HFFc6 (cell line): ENCODE measurements at places on chromosomes 13 and 19.

DNA sequence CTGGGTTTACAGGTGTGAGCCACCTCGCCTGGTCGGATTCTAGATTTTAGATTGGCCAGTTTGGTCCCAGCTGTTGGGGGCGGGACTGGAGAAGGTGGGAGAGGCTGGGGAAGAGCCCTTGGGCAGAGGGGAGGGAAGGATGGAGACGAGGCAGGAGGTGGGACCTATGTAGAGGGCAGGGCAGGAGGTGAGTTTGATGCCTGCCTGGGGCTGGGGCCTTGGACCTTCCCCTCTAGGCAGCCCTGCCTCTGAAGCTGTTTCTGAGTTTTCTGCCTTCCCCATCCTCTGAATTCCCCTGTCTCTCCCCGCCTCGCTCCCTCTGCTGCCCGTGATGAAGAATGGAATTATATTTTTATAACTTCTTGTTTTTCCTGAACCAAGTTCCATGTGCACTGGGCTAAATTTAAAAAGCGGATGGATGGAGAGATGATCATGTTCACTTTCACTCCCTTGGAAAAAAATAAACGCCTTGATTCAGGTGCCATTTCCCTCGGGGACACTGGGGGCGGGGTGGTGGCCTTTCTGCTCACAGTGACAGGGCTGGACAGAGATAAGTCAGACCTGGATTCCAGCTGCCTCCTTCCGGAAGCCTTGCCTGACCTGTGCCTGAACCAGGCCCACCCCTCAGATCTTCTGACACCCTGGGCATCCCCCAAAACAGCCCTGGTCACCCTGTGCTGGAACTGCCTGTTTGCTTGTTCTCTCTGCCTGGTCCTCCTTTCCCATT lies 16.5 kb upstream of the TNFAIP8L1 start:
- peaks cover 24% of the 10 kb centered on the region for H3K27me3 ChIP-seq
- no peaks in the 10 kb centered on the region for H3K36me3 ChIP-seq
- no peak for DNase-seq
- H3K27ac ChIP-seq: no peak overlapping the region
- no peak overlapping the region for H3K4me3 ChIP-seq
- 0 out of 2 replicates have a peak, but pooled peaks cover 5% of the 10 kb centered on the region for H3K4me1 ChIP-seq

DNA sequence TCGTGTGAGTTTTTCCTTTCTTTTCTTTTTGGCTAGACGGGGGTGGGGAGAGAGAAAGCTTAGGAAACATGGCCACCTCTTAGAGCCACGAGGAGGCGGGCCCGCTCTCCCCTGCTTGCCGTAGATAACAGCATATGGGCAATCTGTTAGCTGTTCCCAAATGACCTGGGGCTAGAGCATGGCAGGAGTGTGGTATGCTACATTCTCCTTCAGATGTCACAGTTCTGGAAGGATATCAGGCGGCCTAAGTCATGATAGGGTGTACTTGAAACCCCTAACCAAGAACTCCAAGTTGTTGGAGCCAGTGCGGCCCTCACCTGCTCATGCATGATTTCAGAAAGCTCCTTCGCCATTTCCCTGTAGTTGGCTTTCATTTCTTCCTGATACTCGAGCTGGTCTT lies 44.3 kb upstream of the SLC15A1 start:
- no peaks in the 10 kb centered on the region; the same call in 1 of the 2 replicates for H3K27me3 ChIP-seq
- peaks cover 25% of the 10 kb centered on the region for H3K4me1 ChIP-seq
- H3K36me3 ChIP-seq: peaks cover 34% of the 10 kb centered on the region
- no peak for DNase-seq

- no peak overlapping the region for H3K4me3 ChIP-seq
- H3K27me3 ChIP-seq: no peaks in the 10 kb centered on the region
- no peaks in the 10 kb centered on the region; the same call in 1 of the 2 replicates for H3K4me1 ChIP-seq
- H3K36me3 ChIP-seq: no peaks in the 10 kb centered on the region
These were observed 1255.9 kb upstream of the MIR17HG start for GRCh38 chr13:90091611-90092010.

DNA sequence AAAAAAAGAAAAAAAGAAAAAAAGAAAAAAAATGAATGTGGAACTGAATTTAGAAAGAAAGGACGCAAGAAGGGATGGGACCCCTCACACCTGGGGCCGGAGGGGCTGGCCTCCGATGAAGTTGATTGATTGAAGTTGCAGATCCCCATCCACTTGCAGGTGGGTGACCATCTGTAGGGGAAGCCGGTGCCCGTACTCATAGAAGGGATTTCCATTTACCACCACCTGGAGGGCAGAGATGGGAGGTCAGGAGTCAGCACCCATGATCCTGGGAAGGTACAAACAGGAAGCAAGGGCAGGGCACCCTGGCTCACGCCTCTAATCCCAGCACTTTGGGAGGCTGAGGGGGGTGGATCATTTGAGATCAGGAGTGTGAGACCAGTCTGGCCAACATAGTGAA lies 6.4 kb downstream of the LGALS4 start:
- no peak overlapping the region for H3K4me3 ChIP-seq
- H3K27me3 ChIP-seq: no peaks in the 10 kb centered on the region; the same call in none of the 2 replicates
- no peak for DNase-seq
- no peaks in the 10 kb centered on the region for H3K36me3 ChIP-seq
- peaks cover 5% of the 10 kb centered on the region for H3K4me1 ChIP-seq

DNA sequence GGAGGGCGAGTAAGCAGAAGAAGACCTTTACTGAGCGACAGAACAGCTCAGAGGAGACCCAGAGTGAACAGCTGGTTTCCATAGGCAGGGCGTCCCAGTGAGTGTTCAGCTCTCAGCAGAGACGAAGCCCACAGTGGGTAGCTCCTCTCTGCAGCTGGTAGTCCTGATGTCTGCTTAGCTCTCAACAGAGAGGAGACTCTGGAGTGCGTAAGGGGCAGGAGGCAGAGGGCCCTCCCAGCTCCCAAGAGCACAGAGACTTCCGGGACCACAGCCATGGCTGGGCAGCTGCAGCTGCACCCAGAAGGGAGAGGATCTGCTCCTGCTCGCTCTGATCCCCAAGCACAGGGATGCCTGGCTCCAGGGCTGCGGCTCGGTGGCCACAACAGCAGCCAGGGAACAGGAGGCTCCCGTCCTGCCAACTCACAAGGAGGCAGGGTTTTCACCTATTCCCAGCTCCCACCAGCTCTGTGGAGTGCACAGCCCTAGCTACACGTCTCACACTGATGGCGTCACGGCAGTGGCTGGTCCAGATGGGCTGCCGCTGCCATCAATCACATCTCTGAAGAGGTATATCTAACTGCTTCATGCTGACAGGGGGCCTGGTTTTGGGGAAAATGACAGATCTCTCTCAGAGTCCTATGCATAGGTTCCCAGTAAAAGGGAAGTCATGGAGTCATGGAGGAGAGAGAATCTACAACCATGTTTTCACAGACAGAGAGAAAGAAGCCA lies 2660.1 kb upstream of the PCDH20 start:
- H3K4me1 ChIP-seq: no peaks in the 10 kb centered on the region
- no peak for DNase-seq
- H3K4me3 ChIP-seq: no peak overlapping the region
- H3K27ac ChIP-seq: no peak overlapping the region
